CD4-positive, alpha-beta T cell (primary cell): ENCODE measurements at places on chromosomes 2 and 18.

DNA sequence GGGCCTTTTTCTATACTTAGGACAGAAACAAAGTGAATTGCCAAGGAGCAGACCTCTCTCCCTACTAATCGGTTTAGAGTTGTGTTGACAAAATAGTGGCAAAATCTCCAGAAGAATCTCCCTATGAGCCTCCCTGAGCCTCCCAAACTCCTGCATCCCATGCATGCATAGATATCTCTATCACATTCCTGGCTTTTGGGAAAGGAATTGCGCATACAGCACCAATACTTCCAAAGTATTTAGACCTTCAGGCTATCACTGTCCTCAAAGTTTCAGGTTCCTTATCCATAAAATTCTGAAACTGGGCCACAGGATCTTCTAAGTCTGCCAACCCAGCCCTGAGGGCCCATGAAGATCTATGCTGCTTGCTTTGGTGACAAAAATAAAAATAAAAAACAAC lies 152.1 kb downstream of the SLC8A1 start:
- DNase-seq: no peak

DNA sequence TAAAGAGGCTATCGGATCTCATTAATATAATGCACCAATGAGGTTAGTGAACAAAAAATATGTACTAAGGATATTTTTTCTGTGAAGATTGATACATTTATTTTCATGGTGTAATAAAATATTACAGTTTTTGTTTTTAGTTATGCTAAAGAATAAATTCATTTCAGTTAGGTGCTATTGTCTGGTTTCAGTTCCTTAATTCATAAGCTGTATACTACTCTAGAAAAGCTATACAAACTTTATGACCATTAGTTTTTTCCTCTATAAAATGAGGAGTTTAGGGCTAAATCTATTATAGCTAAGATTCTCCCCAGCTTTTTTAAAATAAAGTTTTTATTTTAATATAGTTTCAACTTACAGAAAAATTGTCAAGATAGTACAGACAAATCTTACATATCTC lies 1311.7 kb upstream of the NXPH2 start:
- no peak for DNase-seq

GRCh38 chr2:231199219-231199618 lies 788 bp downstream of the ARMC9 start:
- no peak for DNase-seq

- DNase-seq: no peak
These were observed 53.3 kb downstream of the IRS1 start for GRCh38 chr2:226746196-226746800.

GRCh38 chr2:145036421-145037011 lies 516.6 kb upstream of the ZEB2 start:
- no peak for DNase-seq

DNA sequence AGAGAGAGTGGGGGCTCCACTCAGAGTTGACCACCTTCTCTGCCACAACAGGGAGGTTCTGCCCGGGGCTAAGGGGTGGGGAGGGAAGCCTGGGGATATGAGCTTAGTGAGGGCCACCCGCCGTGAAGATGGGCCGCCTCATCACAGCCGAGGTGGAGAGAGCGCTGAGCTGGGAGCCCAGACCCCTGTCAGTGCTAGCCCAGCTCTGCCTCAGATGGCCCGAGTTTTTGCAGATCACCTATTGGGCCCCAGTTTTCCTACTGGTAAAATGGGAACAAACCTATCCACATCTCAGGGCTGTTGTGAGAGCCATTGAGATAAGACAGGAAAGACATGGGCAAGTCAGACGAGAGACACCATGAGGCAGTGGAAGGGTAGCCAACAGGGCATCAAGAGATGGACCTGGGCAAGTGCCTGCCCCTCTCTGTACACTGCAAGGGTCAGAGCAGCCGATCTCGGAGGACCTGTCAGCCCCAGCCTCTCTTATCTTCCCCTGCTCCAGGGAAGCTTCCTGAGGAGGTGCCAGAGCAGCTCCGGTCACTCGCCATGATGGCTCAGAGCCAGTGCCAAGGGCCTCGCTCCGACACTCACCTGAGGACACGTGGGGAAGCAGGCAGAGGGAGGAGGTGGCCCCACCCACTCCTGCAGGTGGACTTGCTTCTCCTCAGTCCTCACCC lies 88.9 kb downstream of the MCFD2 start:
- no peak for DNase-seq

GRCh38 chr2:73983322-73984202 lies 1.1 kb upstream of the TET3 start:
- DNase-seq: no peak

GRCh38 chr18:44946529-44947113 lies 265.9 kb downstream of the SETBP1 start:
- no peak for DNase-seq

DNA sequence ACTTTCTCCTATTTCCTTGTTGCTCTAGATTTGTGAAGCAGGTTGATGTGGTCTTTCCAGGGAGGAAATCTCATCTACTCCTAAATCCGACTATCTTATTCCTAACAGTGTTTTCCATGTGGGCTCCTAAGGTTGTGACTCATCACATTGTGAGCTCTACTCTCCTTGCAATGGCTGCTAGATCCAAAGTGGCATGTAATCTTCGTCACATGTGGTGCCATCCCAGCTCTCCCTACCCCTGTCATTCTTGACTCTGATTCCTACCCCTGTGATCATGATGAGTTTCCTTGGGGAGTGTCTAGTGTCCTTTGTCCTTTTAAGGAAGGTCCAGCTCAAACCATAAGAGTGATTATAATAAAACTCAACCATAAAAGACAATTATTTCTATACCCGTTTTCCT lies 47.3 kb upstream of the GULP1 start:
- no peak for DNase-seq

DNA sequence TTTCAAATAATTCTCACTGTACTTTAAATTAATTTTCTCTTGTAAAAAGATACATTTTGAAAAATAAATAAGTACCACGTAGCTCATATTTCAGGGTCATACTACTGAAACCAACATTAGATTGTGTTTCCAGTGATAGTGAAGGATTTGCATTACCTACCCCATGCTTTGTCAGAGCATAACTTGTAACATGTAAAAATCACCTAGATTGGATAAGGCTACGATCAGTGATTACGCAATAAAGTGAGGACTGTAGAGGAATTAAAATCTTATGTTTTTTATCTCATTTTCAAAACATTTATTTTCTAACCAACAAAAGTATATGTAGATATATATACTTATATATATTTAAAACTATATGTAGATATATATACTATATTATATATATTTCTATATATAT lies 89.4 kb upstream of the VRK2 start:
- no peak for DNase-seq

GRCh38 chr2:151904807-151905206 lies 76.6 kb upstream of the ARL5A start:
- no peak for DNase-seq

- no peak for DNase-seq
These were observed 129.7 kb upstream of the KCNH7 start for GRCh38 chr2:162968306-162968705.

DNA sequence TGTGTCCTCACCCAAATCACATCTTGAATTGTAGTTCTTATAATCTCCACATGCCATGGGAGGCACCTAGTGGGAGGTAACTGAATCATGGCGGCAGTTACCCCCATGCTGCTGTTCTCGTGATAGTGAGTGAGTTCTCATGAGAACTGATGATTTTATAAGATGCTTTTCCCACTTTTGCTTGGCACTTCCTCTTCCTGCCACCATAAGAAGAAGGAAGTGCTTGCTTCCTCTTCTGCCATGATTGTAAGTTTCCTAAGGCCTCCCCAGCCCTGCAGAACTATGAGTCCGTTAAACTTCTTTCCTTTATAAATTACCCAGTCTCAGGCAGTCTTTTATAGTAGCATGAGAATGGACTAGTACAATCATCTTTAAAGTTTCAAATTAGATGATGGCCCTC lies 902.4 kb upstream of the PIK3C3 start:
- DNase-seq: no peak

GRCh38 chr2:33238111-33238510 lies 238.3 kb upstream of the RASGRP3 start:
- DNase-seq: no peak

DNA sequence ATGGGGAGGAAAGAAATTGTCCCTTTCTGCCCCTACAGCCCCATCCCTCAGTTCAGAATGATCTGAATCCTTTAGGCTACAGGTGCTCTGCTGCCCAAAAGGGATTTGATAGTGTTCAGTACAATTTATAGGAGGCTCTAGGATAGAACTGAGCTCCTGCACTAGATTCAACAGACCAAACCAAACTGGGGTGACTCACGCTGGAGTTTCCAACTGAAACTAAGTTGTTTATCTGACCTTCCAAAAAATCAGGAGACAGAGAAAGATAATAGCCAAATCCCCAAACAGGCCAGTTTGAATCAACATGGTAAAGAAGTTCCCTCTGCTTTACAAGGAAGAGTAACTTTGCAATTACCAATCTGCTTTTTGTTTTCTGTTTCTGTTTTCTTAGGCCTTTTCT lies 72.7 kb upstream of the MBOAT2 start:
- DNase-seq: no peak

GRCh38 chr18:77177009-77177408 lies 44.4 kb upstream of the MBP start:
- DNase-seq: no peak

- DNase-seq: no peak
These were observed 563 bp downstream of the KIF3C start for GRCh38 chr2:25981596-25982272.

- no peak for DNase-seq
These were observed 29.5 kb upstream of the SMAD7 start for GRCh38 chr18:48979944-48980890.

- no peak for DNase-seq
These were observed 60.0 kb upstream of the RPE start for GRCh38 chr2:209942426-209942825.

DNA sequence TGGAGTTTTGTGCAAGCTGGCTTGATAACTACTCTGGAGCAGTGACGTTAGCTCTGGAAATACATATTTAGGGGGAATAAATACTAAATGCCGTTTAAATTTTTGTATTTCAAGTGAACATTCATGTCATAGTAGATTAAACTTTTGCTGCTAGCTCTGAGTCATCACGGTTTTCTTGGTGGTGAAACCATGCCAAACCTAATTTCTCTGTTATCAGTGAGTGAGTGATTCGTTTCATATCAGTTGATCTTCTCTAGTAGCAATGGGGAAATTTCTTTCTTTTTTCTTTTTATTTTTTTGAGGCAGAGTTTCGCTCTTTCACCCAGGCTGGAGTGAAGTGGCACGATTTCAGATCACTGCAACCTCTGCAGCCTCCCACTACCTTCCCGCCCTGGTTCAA lies 211.1 kb downstream of the PTPRM start:
- no peak for DNase-seq

DNA sequence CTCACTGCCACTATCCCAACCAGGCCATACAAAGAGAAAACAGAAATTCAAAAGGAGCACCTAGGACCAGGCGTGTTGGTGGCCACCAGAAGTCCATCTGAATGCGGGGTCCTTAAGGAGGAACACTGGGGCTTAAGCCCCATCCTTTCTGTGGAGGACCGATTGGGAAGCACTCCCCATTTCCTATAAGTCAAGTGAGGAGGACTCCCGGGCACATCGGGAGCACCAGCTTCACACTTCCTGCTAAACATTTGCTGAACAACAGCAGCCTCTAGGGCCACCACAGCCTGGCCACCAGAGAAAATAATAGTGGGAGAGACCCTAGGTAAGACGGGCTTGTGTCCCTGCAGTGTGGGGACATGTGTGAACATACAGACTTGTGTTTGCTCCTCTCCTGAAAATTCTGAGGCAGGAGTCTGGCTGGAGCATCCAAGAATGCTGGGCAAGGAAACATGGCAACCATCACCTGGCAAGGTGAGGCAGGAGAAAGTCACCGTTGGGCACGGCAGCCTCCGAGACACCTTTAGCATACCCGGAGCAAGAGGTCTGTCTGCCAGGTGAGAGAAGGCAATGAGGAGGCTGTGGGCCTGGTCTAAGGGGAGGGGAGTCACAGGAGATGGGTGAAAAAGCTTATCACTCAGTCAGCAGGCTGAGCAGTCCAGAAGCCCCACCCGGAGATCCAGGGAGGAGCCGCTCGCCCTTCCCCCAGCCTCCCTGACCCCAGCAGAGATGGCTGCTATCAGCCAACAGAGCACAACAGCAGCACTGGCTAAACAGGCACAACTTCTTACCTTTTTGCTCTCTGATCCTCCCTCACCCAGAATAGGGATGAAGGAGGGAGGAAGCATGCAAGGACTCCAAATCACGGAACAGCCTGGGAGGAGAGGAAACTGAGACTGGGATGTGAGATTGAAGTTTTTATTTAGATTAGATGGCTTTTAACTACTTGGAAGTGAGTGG lies 282.3 kb downstream of the EIPR1 start:
- no peak for DNase-seq

DNA sequence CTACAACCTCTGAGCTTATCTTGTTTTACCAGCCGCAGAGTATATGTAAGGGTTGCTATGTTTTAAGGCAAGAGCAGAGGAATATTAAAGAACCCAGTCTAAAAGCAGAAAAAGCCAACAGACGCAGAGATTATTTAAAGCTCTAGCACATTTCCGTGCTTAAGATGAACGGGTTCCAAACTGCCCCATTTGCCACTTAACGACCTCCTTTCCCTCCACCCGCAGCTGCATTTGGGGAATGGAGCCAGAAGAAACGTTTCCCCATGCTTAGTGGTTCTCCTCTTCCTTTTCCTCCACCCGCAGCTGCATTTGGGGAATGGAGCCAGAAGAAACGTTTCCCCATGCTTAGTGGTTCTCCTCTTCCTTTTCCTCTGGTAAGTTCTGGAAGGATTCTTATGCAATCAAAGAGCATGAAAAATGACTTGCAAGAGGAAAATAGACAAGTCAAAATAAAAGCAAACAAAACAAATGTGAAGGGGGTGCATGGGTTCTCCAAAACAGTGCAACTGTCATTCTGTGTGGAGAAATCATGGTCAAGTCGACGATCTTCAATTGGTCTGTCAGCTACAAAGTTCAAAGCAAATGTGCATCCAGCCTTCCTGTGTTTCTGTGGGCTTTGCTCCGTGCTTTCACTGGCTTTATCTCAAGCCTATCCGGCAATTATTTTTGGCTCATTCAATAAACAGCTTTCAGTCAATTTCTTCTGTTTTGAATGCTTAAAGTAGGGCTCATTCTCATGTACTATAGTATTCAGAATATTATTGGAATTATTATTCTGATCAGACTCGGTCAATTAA lies 57.8 kb downstream of the DIPK1C start:
- no peak for DNase-seq
